ENCODE measurements at places on chromosomes 1 and 21.

- DNase-seq: no peak
Observed at GRCh38 chr1:245086389-245086969, 68.3 kb upstream of the KIF26B start.

DNA sequence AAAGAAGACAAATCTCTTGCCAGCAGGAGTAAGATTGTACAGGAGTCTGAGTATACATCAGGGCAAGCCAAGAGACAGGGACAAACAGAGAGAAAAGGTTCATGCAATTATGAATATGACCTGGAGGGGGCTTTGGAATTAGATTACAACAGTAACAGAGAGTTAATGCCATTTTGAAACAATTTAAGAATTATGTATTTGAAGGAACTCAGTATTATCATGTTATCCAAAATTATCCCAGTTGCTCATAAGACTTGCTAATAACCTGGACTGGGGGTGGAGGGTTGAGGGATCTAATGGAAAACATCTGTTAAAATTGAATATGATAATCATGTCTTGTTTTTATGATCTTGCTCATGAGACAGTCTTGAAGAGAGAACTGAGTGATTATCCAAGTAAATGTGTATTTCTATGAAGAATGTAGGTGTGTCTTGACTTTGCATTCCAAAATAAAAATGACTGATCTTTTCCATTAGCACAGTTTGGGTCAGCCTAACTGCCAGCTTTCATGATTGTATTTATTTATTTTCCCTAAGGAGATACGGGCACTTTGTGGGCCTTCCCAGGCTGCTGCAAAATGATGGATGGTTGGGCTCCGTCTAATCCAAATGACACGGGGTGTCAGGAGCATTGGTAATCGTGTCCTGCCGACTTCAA, 117.7 kb downstream of the ERG start:
- no peak for DNase-seq

DNA sequence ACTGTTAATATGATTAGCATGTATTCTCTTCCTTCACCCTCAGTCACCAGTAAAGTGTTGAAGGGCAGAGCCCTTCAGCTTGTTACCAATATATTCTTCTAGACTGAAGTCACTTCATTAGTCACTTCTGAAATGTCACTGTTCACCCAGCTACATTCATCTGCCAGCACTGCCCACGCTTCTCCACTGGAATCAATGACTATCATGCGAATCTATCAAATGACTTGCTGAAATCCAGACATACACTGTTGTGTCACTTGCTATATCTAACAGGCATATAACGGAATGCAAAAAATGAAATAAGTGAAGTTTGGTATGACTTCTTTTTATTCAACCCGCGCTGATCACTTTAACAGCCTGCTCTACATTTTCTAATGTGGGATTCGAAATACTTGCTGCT, 16.1 kb downstream of the FH start:
- DNase-seq: no peak

DNA sequence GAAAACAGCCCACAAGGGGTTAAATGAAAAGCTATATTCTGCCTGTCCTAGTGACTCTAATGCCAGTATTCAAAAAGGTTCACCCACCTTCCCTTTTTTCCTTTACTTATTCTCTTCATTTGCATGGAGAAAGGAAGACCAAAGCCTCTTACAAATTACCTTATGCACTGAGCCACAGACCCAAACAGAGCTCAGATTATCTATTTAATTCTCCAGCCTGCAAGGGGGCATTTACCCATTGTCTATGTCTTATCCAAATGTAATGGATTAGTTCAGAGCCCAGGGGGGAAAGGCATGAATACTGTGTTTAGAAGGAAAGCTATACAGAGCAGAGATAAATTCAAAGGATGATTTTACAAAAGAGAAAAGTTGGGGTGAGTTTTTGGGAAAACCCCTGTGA, 388.5 kb downstream of the OMA1 start:
- peak; percentile 35 for DNase-seq

- no peak for DNase-seq
Observed at GRCh38 chr1:67414574-67414973, 15.6 kb downstream of the SERBP1 start.

- no peak for DNase-seq
Observed at GRCh38 chr21:32958288-32959002, 67.3 kb upstream of the OLIG2 start.

- DNase-seq: no peak
Observed at GRCh38 chr1:236147521-236148469, 5.5 kb downstream of the GPR137B start.

DNA sequence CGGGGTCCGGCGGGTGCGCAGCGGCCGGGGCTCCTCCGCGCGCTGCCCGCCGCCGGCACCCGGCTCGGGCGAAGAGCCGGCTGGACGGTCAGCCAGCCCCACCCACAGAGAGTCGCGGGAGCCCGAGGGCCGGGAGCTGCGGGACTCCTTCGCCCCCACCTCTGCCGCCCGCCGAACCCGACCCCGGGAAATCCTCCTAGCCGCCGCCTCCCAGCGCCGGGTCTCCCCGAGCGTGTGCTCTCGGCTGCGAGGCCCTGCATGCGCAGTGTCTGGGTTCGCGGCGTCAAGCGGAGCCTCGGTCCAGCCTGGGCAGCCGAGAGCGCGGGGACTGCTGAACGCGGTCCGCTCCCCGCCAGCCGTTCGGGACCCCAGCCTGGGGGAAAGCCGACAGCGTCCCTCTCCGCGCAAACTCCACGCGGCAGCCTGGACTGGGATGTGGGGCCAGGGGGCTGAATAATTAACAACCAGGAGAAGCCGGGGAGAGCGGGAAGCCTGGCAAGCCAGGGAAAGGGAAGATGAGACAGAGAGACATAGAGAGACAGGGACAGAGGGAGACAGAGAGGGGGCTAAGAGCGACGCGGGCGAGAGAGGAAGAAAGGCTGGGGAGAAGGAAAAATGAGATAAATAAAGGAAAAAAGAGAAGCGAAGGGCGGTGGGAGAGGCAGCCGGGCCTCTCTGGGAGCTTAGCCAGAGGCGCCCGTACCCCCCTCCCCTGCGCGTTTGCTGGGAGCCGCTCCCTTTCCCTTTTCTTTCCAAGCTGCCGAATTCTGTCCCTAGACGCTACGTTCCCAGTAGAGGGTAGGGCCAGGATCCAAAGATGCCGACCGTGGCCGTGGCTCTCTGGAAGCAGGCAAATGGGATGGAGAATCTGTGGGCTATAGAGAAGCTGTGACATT, 64.2 kb downstream of the MEF2D start:
- DNase-seq: no peak
